SW 1271 (cell line): ENCODE measurements at places on chromosomes 13 and 19.

- no peak for DNase-seq
Measured at GRCh38 chr13:73179650-73180274, 121.0 kb downstream of the KLF5 start.

DNA sequence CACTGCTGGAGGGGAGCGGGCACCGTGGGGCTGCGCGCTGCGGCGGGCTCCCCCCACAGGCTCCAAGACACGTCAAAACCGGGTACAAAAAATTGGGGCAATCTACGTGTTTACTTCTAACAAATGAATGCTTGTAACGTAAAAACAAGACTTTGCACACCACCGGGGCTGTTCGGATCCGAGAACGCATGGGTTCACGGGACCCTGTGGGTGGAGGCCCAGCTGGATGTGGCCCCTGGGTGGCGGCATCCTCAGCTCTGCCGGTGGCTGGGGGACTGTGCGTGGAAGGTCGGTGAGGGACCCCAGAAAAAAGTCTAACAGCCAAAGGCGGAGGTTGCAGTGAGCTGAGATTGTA, 10.3 kb upstream of the SLC7A10 start:
- DNase-seq: no peak

DNA sequence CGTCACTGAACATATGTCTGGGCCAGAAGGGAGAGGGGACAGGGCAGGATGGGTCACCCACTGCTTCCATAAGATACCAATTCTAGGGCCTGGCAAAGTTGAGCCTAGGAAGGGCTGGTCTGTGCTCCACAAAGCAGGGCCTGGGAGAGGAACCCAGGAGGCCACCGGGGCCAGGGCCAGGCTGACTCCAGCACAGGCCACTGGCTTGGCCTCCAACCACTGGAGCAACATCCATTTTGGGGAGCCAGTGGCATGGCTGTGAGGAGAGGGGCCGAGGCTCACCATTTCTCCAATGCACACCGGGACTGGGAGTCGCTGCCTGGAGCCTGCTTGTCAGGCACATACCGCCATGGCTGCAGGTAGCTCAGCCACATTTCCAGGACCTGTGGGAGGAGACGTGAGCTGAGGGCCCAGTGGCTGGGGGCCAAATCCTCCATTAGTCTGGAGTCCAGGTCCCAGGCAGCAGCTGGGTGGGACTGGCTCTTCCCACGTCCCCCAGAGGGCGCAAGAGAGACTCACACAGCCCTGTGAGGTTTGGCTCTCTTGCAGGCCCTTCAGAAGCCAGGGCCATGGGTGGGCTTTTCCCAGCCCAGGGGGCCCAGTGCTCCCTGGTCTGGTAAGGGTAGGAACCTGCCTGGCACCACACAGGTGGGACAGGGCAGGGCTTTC, 27.7 kb downstream of the TUBA3C start:
- no peak for DNase-seq

DNA sequence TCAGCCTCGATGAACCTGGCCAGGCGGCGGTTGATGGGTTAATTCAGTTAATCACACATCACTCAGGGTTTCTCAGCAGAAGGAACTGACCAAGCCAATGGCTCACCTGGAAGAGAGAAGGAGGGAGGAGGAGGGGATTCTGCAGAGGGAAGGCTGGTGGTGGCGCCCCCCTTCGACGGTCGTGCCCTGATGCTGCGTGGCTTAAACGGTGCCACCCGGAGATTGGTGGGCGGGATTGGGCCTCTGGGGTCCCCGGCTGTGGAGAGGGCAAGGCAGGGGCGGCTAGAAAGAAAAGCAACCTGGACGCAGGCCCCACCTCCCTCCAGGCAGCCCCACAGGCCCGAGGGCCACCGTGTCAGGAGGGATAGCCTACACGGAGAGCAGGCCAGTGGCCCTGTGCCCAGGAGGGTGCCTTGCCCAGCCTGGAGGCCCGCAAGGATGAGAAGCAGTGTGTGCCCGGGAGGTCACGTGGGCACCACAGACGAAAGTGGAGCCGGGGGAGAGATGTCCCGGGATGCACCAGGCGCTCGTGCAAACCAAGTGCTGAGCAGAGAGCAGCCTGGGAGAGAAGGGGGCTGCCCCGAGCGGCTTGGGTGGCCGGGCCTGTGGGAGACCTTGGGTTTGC, 16.0 kb downstream of the CSNK1G2 start:
- DNase-seq: no peak

DNA sequence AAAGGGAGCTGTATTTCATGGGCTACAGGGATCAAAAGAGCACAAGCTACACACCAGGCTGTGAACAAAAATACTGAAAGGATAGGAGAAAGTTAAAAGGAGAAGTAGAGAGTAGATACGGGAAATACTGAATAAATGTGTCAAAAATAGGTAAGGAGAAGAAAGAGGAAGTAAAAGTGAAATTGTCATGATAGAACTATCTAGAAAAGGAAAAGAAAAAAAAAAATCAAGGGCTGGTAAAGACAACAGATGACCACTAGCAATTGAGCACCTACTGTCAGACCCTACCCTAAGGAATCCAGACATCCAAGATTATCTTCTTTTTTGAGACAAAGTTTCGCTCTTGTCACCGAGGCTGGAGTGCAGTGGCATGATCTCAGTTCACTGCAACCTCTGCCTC, 4.8 kb downstream of the RUBCNL start:
- DNase-seq: no peak

- no peak for DNase-seq
Measured at GRCh38 chr13:39159846-39160370, 121.7 kb downstream of the NHLRC3 start.

DNA sequence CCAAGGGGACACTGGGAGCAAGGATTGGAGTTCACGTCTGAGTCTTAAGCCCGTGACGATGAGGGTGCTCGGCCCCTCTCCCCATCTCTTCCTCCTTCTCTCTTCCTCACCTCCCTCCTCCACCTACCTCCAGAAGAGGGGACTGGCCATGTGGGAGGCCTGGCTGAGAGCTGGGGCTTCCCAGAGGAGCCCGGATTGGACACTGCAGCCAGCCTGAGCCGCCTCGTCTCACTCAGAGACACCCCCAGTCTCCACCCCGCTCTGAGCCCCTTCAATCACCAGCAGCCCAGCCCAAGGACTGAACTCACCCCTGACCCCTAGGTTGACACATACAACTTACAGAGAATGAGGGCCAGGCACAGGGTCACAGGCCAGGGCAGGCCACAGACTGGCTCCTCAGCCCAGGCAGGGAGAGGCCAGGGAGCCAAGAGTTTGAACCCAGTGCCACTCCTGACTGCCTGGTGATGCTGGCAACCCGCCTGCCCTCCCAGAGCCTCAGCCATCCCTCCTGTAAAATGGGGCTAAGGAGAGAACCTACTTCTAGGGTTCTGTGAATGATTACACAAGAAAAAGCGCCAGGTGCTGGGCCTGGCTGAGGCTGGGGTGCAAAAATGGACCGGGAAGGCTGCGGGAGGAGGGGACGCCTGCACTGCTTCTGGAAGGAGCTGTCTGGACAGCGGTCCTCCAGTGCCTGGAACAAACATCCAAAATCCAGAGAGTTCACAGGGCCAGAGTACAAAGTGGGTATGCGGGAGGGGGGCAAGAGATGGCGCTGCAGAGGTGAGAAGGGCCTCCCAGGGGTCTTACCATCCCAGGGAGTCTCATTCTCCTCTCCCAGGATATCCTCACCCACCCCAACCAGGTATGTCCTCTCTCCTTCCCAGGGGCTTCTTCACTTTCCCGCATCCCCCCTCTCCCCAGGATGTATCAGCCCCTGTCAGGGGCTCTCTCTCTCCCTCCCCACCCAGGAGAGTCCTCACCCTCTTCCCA, 1.1 kb downstream of the CD79A start:
- DNase-seq: no peak

DNA sequence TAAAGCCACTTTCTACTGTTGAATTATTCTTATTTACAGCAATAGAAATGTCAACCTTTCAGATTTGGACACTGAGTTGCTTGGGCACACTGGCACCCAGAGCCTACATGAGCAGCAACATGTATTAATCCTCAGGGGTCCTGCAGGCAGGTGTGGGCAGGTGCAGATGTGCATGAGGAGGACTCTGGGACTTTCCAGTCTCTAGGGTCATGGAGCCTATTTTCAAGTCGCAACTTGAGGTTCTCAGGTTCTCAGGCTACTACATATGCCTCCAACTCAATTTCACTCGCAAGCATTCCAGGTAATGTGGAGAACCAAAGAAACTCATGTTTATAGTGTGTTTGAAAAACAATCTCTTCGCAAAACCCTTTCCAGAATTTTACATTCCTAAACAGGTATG, 73.2 kb downstream of the STARD13 start:
- no peak for DNase-seq

- DNase-seq: peak; percentile 54
Measured at GRCh38 chr19:42295831-42296525, 6.0 kb upstream of the PRR19 start.

GRCh38 chr13:113577881-113578435, 6.6 kb upstream of the TFDP1 start:
- DNase-seq: no peak

GRCh38 chr19:2135474-2136402, 15.6 kb downstream of the AP3D1 start:
- DNase-seq: no peak

DNA sequence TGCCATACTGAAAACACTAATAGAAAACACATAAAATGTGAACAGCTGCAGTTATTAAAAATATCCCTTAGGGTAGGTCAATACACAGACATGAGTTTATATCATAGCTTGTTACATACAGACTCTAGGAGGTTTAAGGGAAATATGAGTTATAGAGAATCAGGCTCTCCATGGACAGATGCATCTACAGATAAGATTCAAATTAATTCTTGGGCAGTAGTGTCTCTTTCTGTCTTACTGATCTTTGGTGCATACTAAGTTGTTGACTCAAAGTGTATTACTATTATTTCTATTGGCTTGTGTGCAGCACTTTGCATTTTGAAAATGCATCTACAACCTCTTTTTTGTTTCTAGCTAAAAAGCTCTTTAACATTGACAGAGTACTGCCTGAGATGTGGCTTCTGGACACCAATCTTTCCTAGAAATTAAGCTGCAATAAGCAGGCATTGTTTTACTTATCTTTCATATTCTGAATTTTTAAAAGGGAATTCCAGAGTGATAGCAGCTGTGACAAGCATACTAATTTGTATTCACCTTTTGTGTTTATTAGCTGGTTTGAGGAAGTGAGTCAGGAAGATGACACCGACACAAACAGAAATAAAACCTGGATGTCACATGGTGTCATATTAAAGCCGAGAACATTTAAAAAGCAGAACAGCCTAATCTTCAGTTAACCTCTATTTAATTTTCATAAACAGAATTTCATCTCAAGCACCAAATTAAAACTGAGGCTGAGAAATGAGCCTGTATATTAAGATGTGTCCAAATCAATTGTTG, 399.0 kb downstream of the PCDH9 start:
- DNase-seq: no peak
